CD14-positive monocyte (primary cell): ENCODE measurements at places on chromosomes 6 and 20.
A peak's percentile ranks its signal among the peaks of the same experiment; 100 is the strongest.

GRCh38 chr6:25341203-25341552 lies 62.0 kb downstream of the CARMIL1 start:
- H3K4me3 ChIP-seq = no peak overlapping the region
- no peaks in the 10 kb centered on the region for H3K4me1 ChIP-seq
- H3K27me3 ChIP-seq = no peaks in the 10 kb centered on the region
- no peak for DNase-seq
- no peaks in the 10 kb centered on the region for H3K36me3 ChIP-seq

DNA sequence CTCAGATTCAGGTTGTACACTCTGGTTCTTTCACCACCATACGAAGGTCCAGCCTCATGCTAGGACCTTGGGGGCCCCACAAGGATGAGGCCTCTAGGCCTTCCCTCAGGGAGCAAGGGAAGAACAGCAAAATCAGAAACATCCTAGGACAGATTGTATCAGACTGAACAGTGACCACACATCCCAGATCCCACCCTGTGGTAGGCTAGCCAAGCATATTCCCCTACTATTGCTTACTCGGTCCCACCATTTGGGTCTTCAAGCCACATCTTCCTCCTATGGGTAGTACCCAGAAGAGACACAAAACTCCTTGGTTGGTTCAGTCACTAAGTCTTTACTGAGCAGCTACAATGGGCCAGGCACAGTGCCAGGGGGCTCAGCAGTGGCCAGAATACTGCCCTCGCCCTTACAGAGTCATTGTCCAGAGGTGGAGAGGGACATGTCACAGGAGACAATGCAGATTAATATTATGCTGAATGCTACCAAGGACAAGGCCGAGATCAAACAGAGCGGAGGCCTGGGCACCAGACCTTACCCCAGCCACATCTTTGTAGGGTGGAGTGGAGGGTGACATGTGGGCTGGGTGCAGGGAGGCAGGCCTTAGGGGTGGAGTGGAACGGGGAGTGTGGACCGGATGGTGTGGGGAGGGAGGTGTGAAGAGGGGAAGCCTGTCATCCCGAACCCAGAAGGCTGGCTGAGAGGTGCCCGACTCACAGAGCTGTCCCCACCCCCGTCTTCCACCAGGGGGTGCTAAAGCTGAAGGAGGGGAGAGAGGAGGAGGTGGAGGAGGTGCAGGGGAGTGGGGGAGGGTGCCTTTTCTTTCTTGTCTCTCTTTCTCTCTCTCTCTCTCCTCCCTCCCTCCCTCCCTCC lies 6.8 kb upstream of the MAPK13 start:
- H3K4me3 ChIP-seq = no peak overlapping the region
- peaks cover 82% of the 10 kb centered on the region for H3K4me1 ChIP-seq
- no peaks in the 10 kb centered on the region for H3K27me3 ChIP-seq
- peaks cover 9% of the 10 kb centered on the region for H3K36me3 ChIP-seq

DNA sequence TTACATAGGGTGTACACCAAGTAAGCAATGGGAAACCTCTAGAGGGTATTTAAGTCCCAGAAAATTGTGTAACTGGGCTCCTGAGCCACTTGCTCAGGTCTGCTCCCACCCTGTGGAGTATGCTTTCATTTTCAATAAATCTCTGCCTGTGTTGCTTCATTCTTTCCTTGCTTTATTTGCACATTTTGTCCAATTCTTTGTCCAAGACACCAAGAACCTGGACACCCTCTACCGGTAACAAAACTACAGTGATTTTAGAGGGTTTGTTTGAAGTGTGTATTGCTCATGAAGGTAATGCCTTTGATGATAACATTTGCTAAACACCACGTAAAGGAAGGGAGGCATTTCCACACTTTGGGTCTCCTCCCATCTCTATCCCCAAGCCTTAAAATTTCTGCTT lies 46.2 kb downstream of the MYB start:
- H3K4me3 ChIP-seq = no peak overlapping the region
- peaks cover 21% of the 10 kb centered on the region for H3K4me1 ChIP-seq
- H3K27ac ChIP-seq = no peak overlapping the region
- no peak for DNase-seq
- H3K36me3 ChIP-seq = no peaks in the 10 kb centered on the region
- H3K27me3 ChIP-seq = no peaks in the 10 kb centered on the region

GRCh38 chr6:111759331-111759835 lies 113.9 kb downstream of the FYN start:
- H3K36me3 ChIP-seq = peaks cover 36% of the 10 kb centered on the region
- peaks cover 27% of the 10 kb centered on the region for H3K4me1 ChIP-seq
- H3K27ac ChIP-seq = no peak overlapping the region
- no peak for DNase-seq

DNA sequence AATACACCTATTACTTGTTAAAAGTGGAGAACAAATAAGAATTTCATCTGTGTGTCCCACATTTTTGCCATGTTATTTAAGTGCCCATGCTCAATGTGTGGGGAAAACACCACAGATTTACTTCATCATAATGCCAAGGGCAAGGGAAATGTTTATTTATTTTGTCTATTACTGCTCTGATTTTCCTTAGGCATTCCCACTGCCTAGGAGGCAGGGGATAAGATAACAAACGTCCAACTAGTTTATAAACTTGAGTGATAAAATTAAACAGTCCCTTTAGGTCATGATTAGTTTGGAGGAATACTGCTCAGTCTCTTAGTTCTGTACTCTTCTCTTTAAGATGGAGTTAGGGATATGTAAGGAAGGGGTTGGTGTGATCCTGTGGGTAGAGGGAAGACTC lies 598.4 kb upstream of the MARCKS start:
- H3K27me3 ChIP-seq = no peaks in the 10 kb centered on the region
- DNase-seq = no peak

- no peaks in the 10 kb centered on the region for H3K36me3 ChIP-seq
- H3K27ac ChIP-seq = peak overlapping the region; percentile 0
Measured at GRCh38 chr6:111624401-111625098, 18.9 kb upstream of the TRAF3IP2 start.

DNA sequence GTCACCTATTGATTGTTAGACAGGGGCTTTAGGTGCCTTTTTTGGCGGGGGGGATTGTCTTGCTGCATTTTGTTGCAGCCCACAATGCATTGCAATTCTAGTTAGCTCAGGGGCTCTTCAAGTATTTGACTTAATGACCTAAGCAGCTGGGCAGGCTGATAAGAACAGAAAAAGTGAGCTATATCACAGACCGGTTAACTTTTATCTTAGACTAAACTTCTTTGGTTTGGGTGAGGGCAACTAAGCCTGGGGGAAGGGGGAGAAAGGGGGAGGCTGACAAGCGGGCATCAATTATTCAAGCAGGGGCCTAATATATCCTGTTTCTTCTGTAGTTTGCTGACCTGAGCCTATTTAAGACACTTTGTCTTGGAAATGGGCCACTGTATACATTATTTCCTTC lies 66.0 kb upstream of the GPR6 start:
- no peak for DNase-seq
- H3K27ac ChIP-seq = no peak overlapping the region
- no peaks in the 10 kb centered on the region for H3K27me3 ChIP-seq

DNA sequence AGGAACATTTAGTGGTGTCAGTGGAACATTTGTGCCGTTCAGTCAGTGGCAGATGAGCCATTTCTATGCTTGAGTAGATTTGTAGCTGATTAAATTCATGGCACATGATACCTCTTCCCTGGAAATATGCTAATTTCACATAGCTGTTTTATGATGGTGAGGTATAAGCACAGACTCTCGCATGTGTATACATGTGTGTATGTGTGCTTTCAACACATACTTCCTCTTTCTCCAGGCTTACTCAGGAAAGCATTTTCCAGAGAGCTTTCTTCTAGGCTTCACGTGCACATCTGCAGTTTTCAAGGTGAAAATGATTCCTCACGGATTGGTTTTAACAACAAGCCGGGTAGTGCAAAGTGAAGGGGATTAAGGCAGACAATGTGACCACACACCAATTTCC lies 396.5 kb downstream of the HDGFL1 start:
- no peak for DNase-seq
- H3K4me3 ChIP-seq = no peak overlapping the region

DNA sequence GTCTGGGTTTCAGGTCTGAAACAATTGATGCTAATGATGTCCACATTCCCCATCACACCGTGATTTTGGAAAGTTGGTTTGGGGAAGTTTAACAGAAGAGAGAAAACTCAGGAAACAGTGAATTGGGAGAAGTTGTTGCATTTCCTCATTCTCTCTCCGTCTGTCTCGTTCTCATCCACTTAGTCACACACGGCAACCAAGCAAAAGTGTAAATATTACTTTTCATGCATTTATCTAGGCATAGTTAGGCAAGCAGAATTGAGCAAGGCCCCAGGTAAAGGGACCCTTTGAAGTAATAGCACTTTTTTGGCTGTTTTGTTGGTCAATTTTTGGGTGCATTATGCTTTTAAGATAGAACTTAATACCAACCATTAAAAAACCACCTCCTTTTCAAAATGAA lies 137.0 kb upstream of the SULF2 start:
- no peaks in the 10 kb centered on the region for H3K36me3 ChIP-seq
- H3K4me1 ChIP-seq = no peaks in the 10 kb centered on the region
- DNase-seq = peak; percentile 3
- no peak overlapping the region for H3K27ac ChIP-seq
- no peak overlapping the region for H3K4me3 ChIP-seq

DNA sequence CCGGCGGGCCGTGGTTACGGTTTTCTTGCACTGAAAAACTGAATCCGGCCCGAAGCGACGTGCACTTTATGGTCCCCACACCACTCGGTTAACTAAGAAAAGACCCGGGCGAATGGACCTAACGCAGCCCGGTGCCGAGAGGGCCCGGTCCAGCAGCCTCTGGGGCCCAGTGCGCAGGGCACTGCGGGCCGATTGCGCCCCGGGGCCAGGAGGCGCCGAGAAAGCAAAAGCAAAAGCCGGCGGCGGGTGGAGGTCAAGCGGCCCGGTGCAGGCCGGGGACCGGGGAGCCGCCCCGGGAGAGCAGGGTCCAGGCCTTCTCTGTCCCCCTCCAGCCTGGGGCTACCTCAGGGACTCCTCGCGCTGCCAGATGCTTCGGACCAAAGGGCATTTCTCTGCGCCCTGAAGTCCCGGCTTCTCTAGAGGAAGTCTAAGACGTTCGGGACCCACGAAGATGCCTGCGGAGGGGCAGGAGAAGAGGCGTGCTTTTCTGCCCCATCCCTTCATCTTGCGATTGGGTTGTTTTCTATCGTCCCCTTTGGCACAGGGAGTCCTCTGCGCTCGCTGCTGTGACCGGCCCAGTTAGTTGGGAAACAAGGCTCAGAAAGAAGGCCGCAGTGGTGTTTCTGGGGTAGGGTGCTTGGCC lies 4.4 kb downstream of the FOXF2 start:
- H3K27ac ChIP-seq = no peak overlapping the region
- no peak overlapping the region for H3K4me3 ChIP-seq
- no peak for DNase-seq

GRCh38 chr6:13573669-13574110 lies 711 bp upstream of the SIRT5 start:
- H3K4me3 ChIP-seq = peak overlapping the region; percentile 71
- H3K27me3 ChIP-seq = no peaks in the 10 kb centered on the region
- H3K27ac ChIP-seq = peak overlapping the region; percentile 35
- DNase-seq = peak; percentile 54
- no peaks in the 10 kb centered on the region for H3K36me3 ChIP-seq
- H3K4me1 ChIP-seq = peaks cover 16% of the 10 kb centered on the region

GRCh38 chr6:17043148-17043522 lies 58.7 kb upstream of the STMND1 start:
- H3K27ac ChIP-seq = no peak overlapping the region
- no peak for DNase-seq
- H3K4me1 ChIP-seq = no peaks in the 10 kb centered on the region
- H3K36me3 ChIP-seq = no peaks in the 10 kb centered on the region
- H3K4me3 ChIP-seq = no peak overlapping the region
- H3K27me3 ChIP-seq = peaks cover 3% of the 10 kb centered on the region

DNA sequence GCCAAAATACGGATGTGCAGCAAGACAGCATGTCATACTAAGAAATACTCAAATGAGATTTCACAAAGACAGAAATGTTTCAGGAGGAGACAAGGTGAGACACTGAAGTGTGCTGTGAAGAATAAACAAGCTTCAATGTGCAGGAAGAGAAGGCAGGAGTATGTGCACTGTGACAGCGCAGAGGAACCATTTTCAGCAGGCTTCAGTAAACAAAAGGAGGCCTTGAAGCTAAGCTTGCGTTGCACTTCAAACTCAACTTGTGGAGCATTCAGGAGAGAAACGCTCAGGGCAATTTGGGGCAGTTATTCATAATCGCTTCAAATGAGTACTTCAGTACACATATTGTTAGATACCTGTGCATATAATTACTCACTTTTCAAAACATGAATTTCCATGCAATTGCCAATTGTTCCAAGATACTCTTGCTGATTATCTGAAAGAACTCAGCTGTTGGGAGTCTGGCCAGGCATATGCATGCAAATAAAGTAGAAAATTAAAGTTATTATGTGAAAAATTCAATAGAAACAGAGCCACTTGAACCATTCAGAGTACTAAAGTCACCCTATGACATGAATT lies 234.2 kb upstream of the OPRM1 start:
- no peaks in the 10 kb centered on the region for H3K4me1 ChIP-seq
- DNase-seq = no peak
- no peaks in the 10 kb centered on the region for H3K36me3 ChIP-seq
- no peaks in the 10 kb centered on the region for H3K27me3 ChIP-seq
- no peak overlapping the region for H3K27ac ChIP-seq
- H3K4me3 ChIP-seq = no peak overlapping the region

DNA sequence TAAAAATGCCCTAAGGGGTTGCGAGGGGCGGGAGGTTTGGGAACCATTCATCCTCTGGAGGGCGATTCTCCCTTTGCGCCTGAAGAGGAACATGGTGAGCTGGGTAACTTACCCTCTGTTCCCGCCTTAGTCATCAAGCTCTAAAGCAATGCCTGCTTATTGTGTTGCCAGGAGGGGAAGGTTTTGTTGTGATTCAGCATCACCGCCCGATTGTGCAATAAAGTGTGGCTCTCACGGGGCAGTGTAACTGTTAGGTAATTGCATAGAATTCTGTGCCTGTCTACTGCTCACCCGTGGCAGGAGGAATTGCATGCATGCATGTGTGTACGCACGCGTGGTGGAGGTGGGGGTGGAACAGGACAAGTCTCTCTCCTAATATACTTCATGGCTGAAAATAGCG lies 95.5 kb upstream of the AGPAT4 start:
- no peaks in the 10 kb centered on the region for H3K36me3 ChIP-seq
- H3K4me3 ChIP-seq = no peak overlapping the region
- DNase-seq = peak; percentile 99
- H3K4me1 ChIP-seq = peaks cover 44% of the 10 kb centered on the region

GRCh38 chr20:45701873-45702272 lies at the start of gene WFDC13:
Gene WFDC13, plus strand, starts transcription at chr20:45702038. Its CDS starts 86 bp downstream, at chr20:45702124.
- H3K4me1 ChIP-seq = no peaks in the 10 kb centered on the region
- no peak for DNase-seq
- no peaks in the 10 kb centered on the region for H3K36me3 ChIP-seq
- H3K27ac ChIP-seq = no peak within 1 kb of the TSS

GRCh38 chr6:127550403-127550802 lies 26.6 kb upstream of the C6orf58 start:
- no peaks in the 10 kb centered on the region for H3K36me3 ChIP-seq
- H3K4me3 ChIP-seq = no peak overlapping the region
- no peaks in the 10 kb centered on the region for H3K4me1 ChIP-seq
- no peak for DNase-seq
- no peak overlapping the region for H3K27ac ChIP-seq

- DNase-seq = no peak
- no peaks in the 10 kb centered on the region for H3K4me1 ChIP-seq
- no peaks in the 10 kb centered on the region for H3K36me3 ChIP-seq
- H3K4me3 ChIP-seq = no peak overlapping the region
- H3K27me3 ChIP-seq = peaks cover 4% of the 10 kb centered on the region
Measured at GRCh38 chr6:28523241-28523622, 2.4 kb upstream of the GPX5 start.

- H3K4me3 ChIP-seq = no peak overlapping the region
- H3K4me1 ChIP-seq = peaks cover 69% of the 10 kb centered on the region
- no peak for DNase-seq
- H3K36me3 ChIP-seq = no peaks in the 10 kb centered on the region
- no peak overlapping the region for H3K27ac ChIP-seq
- H3K27me3 ChIP-seq = no peaks in the 10 kb centered on the region
Measured at GRCh38 chr6:25054469-25054868, 118.7 kb upstream of the RIPOR2 start.
